ENCODE measurements at places on chromosomes 13 and 19.

DNA sequence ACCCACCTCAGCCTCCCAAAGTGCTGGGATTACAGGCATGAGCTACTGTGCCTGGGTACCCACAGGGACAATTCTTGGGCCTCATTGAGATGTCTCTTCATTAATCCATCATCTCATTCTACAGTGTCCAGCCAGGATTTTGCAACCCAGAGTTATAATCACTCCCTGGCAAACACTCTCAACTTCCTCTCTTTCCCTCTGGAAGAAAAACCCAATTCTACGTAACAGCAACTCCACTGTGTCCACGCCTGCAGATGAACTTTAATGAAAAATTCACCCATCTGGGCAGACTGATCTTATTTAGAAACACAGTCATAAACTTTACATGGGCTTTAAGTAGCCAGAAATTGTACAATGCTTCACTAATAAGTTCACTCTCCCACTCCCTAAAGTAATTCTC lies 90.1 kb upstream of the ABCC4 start:
- DNase-seq: no peak

GRCh38 chr13:28820099-28821051 lies at the start of gene MTUS2:
Gene MTUS2 (plus strand): TSS chr13:28820339.
- no peak for DNase-seq

DNA sequence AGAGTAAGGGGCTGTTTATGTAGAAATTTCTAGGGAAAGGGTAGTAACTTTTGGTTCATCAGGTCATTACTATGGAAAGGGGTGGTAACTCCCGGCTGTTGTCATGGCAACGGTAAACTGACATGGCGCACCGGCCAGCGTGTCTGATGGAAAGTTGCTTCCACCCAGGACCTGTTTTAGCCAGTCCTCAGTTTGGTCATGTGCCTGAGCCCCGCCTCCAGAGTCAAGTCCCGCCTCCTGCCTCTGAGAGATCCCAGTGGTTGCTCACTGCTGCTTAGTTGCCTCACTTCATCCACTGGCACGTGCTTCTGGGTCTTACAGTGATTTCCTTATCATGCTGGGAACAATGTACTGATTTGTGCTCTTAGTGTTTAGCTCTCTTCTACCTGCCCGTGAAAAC lies 455.2 kb upstream of the ZNF507 start:
- no peak for DNase-seq

- DNase-seq: no peak
Observed at GRCh38 chr19:18319591-18320135, 3.2 kb downstream of the LSM4 start.

- DNase-seq: no peak
Observed at GRCh38 chr19:55085923-55086715, 10.4 kb downstream of the EPS8L1 start.

- DNase-seq: peak; percentile 88
Observed at GRCh38 chr19:10230861-10231611, at the start of gene S1PR2. Gene S1PR2 (minus strand): TSS chr19:10231331. CDS start chr19:10224905, 6,426 bp downstream.

- DNase-seq: no peak
Observed at GRCh38 chr19:39727070-39727800, 10.6 kb downstream of the CLC start.

DNA sequence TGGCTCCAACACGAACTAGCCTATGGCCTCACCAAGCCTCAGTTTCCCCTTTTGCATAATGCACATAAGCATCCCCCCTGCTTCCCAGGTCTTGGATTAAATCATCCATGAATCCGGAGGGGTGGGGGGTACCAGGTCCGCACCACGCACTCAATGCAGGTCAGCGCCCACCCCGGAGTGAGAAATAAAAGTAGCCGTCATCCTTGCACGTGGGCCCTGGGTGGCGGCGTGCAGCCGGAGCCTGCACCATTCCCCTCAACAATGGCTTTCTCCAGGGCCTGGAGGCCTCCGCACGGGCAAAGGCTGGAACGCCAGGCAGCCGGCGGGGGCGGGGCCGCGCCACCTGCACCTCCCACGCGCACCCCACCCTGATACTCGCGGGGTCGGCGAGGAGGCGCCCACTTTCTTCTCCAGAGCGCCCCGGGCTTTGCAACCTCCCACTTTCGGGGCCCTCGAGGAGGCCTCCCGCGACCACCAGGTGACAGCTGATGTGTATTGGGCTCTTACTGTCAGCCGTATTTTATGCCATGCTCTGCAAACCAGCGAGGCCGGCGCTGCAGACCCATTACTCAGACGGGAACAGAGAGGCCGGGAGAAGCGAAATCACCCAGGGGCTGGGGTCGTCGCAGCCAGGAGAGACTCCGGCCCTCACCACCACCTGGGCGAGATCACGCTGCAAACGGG lies 767 bp upstream of the GADD45B start:
- peak; percentile 80 for DNase-seq

GRCh38 chr13:51478418-51479198 lies 25.8 kb upstream of the INTS6 start:
- DNase-seq: no peak

DNA sequence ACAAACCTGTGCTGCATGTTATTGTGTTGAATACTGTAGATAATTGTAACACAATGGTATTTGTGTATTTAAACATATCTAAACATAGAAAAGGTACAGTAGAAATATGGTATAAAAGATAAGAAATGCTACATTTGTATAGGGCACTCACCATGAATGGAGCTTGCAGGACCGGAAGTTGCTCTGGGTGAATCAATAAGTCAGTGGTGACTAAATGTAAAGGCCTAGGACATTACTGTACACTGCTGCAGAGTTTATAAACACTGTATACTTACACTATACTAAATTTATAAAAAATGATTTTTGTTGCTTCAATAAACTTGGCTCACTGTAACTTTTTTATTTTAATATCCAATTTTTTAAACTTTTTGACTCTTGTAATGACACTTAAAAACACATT lies 34.4 kb downstream of the LMO7 start:
- DNase-seq: no peak
